NCI-H460 (cell line): ENCODE measurements at places on chromosomes 3 and 15.

DNA sequence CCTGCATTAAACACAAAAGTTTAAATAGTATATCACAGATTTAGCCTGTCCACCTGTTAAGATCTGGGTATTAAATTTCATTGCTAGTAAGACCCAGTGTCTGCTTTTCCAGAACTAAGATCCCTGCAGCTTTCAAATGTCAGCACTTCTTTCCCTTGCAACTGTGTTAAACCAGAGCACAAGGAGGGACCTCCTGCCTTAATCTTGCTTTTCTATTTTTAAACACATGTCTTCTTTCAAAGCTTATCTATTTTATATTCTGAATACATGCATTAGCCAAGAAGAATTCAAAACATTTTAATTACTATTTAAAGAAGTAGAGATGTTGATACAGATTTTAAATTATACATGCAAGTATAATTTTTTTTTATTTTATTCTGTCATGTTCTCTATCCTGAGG is 315.1 kb downstream of the ARPP21 start:
- no peak for DNase-seq

GRCh38 chr3:116971531-116971930 is 262.0 kb downstream of the TUSC7 start:
- DNase-seq = no peak

DNA sequence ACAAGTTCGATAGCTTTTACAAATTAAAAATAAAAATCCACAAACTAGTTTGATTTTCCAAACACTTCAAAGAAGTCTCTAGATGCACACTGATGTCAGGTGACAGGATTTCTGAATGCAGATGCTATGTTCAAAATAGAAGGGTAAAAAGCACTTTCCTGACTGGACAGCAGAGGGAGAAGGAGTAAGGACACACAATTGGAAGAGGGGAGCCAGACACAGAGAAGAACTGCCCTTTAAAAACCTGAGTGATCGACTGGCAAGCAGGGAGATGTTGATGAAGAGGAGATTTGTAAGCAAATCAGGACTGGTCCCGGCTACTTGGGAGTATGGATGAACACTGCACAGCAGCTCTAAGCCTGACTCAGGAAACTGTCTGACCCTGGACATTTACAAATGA is 612.8 kb downstream of the MAGI1 start:
- DNase-seq = no peak

GRCh38 chr3:190443257-190443656 is 6.4 kb downstream of the TMEM207 start:
- peak; percentile 30 for DNase-seq

DNA sequence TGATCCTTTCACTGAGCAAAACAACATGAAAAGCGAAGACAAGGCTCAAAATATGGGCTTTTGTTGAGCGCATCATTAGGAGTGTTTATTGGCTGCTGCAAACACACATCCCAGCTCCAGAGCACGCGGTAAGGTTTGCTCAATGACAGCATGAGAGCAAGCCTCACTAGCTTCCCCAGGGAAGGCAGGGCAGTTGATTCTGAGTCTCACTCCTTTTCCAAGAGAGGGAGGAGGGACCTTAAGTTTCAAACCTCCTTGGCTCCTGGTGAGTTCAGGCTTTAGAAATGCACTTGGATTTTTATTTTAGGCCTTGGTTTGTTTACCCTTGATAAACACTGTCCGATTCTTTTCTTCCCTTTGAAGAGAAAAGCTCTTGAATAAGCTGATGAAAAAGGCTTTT is 69.1 kb upstream of the CACNA2D3 start:
- DNase-seq = no peak

DNA sequence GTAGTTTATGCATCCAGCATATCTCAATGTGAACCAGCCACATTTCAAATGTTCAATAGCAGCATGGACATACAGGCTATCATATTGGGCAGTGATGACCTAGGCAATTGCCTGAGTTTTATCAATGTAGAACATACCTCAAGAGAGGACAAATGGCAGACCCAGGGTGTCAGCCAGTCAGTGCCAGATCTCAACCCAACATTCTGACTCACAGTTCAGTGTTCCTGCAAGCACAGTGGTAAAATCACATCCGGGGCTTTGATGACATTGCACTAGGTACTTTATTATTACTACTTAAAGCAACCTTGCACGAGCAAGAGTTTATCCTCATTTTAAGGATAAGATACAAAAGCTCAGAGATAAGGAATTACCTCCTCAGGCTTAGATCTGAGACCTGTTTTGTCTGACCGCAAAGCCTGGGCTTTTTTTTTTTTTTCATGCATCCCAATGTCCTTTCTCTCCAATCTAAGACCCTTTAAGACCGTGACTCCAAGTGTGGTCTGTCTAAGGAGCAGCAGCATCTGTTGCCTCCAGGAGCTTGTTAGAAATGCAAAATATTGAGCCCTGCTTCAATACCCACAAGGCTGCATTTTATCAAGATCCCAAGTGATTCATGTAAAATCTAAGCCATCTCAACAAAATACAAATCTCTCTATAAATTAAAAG is 60.1 kb downstream of the SLC12A1 start:
- no peak for DNase-seq

DNA sequence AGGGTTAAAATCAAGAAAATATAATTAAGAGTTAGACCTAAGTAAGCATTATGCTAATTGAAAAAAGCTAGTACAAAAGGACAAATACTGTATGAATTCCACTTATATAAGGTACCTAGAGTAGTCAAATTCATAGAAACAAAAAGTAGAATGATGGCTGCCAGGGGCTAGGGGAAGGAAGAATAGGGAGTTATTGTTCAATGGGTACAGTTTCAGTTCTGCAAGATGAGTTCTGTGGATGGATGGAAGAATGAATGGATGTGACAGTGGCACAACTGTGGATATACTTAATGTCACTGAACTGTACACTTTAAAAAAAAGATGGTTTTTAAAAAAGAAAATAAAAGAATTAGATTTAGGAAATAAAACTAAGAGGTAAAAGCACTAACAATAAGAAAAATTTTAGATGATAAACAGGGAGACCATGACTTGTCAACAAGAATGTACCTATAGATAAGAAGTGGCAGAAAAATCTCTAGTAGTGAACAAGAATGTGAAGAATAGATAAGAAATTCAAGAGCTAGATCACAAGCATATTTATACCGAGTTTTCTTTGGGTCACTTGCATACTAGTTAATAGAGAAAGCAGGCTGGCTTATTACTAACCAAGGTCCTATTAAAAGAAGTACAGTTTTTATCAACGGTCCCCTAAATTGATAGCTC is 5.5 kb downstream of the IFT80 start:
- DNase-seq = no peak

DNA sequence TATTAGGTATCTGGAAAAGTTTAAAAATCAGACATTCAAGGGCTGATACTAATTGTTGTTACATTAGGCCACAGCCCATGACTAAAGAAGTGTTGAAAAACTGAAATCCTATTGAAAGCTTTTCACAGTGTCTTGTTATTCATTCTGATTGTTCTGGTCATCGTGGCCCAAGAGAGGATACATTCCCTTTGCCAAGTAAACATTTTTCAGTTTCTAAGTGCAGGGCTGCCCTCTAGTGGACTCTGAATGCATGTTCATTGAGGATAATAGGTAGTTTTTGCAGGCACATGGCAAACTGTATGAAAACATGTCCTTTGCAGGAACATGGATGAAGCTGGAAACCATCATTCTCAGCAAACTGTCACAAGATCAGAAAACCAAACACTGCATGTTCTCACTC is 181.1 kb downstream of the MYRIP start:
- peak; percentile 32 for DNase-seq
